ENCODE measurements at places on chromosomes 2 and 18.

DNA sequence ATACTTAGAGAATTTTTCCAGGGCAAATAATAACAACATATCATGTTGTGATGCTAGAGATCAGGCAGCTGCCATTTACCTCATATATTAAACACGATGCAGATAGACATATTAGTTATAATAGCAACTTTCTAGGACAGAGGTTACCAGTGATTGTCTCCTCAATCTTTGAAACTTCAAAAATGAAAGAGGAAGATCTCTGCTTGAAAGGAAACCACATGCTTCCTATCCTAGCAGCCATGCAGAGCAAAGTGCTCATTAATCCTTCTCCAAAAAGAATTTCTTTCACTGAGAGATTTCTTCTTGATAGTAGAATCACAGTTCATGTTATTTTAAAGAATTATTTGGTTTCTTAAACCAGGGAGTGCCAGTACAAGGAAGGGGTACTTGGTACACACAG lies 317.2 kb downstream of the CPS1 start:
- no peak for DNase-seq

GRCh38 chr18:27652480-27653121 lies 467.5 kb upstream of the CHST9 start:
- no peak for DNase-seq

DNA sequence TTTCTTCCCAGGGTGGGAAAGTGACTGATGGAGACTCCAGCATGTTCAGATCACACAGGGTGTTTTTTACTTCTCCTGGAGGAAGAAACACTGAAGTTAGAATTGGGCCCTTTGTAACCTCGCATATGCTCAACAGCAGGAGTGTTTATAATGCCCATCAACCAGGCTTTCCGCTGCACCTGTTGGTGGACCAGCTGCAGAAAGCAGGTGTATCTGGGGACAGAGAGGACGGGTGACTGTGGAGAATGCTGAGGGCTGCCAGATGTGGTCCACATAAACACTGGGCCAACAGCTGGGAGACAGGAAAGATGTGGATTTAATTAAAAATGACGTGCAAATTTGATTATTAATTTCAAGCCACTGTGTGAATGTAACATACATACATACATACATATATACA lies 335.5 kb upstream of the SPRED2 start:
- no peak for DNase-seq

GRCh38 chr18:44521668-44522022 lies 159.0 kb upstream of the SETBP1 start:
- no peak for DNase-seq

GRCh38 chr2:174335254-174335987 lies 667 bp downstream of the SP9 start:
- DNase-seq, result no peak

GRCh38 chr2:73333564-73333963 lies 40.2 kb upstream of the EGR4 start:
- DNase-seq, result no peak

DNA sequence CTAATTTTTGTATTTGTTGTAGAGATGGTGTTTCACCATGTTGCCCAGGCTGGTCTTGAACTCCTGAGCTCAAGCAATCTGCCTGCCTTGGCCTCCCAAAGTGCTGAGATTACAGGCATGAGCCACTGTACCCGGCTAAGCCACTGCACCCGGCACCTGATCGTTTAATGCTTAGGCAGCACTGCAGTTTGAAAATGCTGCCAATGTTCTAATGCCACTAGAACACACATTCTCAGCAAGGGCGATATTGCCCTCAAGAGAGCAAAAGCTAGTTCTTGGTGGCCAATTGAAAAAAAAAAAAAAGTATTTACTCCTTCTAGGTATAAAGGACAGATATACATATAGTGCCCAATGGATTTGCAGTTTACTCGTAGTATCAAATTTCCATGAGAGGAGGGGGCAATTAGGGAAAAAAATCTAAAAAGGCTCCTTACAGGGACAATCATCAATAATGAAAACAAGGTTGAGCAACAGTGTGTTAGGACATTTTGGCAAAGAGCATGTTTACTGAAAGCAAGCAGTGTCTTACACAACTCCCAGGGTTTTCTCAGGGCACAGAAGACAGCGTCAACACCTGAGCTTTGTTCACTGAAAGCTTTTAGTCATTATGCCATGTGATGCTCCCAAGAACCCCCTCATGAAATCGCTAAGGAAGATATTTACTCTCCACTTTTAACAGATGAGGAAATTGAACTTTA lies 199.9 kb upstream of the PKDCC start:
- DNase-seq, result no peak

DNA sequence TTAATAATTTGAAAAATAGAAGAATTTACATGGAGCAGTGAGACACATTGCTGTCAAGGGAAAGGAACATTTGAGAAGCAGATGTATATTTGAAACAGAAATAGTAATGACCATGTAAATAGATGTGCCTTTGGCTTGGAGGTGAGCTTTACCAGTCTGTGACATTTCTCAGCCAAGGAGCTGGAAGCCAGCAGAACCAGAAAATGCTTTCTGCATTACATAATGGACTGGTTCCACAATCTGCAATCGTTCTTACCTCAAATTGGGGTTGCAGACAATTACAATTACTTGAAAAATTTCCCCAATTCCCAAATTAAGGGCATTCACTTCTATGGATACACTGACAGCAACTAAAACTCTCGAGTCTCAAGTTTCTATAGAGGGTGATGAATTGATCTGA lies 59.7 kb downstream of the HNMT start:
- no peak for DNase-seq

DNA sequence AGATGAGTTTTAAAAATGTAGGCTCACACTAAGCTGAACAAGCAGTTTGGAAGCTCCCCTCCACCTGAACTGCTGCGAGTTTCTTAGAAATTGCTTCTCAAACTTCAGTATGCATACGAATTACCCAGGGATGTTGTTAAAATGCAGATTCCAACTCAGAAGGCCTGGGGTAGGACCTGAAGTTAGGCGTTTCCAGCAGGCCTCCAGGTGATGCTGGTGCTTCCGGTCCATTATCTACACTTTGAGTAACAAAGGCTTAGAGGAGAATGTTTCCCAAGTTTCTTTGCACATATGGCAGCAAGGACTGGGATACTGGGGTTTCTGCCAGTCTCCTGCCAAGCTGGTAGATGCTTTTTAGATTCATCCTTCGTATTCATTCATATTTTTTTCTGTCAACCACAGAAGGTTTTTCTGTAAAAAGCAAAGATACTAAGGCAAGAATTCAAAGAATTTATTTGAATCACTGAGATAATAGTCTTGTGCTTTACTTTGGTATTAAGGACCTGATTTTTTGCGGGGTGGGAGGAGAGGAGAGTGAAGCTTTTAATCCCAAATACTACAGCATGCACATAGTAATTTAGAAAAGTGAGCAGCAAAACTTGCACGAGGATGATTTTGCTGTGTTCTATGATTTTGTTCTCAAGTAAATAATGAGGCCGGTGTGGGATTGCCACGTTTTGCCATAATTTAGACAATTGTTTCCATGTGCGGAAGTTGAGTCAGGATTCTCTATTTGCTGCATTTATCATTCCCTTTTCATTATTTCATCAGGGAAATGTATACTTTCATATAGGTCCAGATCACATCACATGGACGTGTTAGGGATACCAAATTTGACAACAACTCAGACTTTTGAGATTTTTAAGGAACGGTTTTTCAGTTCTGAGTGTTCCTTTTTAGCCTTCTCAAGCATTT lies 137.6 kb upstream of the SPATS2L start:
- DNase-seq, result no peak

DNA sequence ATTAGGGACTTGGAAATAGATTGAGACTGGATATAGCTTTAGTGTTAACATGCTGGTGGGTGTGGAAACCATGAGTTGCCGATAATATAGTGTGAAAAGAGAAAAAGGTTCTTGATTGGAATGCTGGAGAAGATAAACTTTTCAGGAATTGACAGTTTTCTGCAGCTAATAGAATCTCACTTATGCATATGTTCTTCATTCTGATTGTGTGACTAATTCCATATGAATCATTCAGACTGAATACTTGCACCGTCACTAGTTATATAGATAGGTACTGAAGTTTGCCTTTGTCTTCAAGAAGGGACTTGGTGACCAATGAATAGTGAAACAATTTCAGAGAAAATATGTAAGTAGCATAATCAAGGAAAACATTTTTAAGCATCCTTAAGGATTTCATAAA lies 225.7 kb upstream of the FOSL2 start:
- no peak for DNase-seq

DNA sequence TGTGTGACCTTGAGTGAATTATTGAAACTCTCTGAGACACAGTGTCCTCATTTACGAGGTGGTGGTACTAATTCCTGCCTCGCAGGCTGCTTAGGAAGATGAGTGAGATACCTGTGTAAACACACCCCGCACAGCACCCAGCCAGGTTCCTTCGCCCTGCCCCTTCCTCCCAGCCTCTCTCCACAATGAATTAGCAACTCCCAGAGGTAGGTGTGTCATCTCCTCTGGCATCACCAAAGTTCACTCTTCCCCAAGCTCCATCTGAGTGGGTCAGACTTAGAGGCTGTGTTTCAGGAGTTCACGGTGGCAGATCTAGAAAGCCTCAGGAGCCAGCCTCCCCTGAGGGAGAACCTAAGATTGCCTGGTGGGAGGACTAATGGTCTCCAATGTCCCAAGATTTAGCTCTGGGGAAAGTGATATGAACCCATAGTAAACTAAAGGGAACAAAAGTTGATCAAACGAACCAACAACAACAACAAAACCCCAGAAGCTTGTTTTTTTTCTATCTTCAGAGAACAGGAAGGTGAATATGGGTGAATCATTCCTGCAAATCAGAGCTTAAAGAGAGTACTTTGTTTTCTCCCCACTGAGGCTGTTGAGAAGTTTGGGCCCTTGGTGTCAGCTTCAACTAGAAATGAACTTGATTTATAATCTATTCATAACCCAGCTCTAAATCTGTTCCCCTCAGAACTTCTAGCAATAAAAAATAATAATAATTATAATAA lies 44.4 kb upstream of the NRP2 start:
- DNase-seq, result no peak

- no peak for DNase-seq
Measured at GRCh38 chr18:703213-703967, 9.0 kb downstream of the ENOSF1 start.

DNA sequence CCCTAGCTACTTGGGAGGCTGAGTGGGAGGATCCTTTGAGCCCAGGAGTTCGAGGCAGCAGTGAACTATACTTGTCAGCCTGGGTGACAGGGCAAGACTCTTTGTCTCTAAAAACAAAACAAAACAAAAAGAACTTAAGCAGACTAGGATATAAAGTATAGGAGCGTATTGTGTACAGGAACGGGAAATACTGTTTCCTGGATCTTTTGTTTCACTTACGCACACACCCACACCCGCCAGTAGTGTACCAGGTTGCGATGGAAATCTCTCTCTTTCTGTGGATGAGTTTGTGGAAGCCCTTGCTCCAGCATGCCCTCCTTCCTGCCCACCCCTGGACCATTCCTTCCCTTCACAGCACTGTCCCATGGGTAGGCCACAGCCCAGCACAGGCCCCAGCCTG lies 136.3 kb downstream of the RPIA start:
- DNase-seq, result no peak

- no peak for DNase-seq
Measured at GRCh38 chr2:189347540-189347939, 93.7 kb upstream of the WDR75 start.

- DNase-seq, result no peak
Measured at GRCh38 chr18:7743256-7743655, 176.1 kb downstream of the PTPRM start.

DNA sequence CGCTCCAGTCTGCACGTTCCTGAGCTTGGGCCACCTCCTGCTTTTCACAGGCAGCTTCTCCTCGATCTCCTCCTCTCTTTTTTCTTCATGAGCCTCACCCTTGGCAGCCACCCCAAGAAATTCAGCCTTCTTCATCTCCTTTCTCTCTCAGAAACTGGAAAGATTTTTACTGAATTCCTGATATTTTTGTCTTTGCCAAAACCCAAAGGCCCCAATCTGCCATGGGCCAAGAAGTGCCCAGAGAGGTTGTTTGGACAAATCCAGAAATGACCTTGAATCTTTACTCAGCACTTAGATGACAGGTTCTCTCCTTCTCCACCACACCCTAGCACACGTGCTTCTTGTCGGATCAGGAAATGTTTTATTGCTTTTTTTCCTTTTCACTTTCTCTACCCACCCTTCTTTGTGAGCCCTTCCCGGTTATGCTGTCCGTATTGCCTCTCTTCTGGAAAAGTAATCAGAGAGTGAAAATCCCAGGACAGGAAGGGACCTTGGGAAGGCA lies 134.5 kb upstream of the TNP1 start:
- DNase-seq, result no peak

- no peak for DNase-seq
Measured at GRCh38 chr18:33584548-33585430, 6.8 kb downstream of the ASXL3 start.

GRCh38 chr18:11996907-11997306 lies 15.6 kb downstream of the IMPA2 start:
- DNase-seq, result no peak

- no peak for DNase-seq
Measured at GRCh38 chr18:10258836-10259474, 195.5 kb upstream of the APCDD1 start.

GRCh38 chr2:200052627-200053026 lies 97.2 kb downstream of the MAIP1 start:
- no peak for DNase-seq

DNA sequence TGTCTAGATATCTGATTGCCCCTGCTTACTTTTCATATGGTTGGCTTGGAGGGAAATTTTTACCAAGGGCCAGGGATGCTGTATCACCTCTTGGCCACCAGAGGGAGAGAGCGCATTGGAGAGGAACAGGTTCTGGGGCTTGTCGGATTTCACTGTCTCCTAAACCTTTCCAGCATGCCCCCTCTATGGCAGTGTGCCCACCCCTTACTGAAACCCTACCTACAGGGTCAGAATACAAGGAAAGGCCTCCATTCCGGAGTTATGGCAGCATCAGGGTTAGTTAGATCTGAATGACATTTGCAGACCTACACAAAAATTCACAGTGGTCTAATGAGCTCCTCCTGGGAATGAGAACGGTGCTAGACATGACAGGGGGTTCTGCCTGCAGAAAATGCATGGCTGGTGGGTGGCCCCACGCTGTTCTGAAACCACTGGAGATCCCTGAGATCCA lies 5.8 kb downstream of the SLC14A2 start:
- peak; percentile 4 for DNase-seq

- no peak for DNase-seq
Measured at GRCh38 chr2:234031207-234031606, 19.3 kb upstream of the SPP2 start.

- DNase-seq, result no peak
Measured at GRCh38 chr2:216645636-216645950, 12.4 kb downstream of the IGFBP2 start.

All from stimulated activated CD4-positive, alpha-beta T cell treated with anti-CD3 and anti-CD28 coated beads, TNF-alpha, amount 100 ng/mL, for 1 hour (primary cell).